Naive B cell (primary cell): ENCODE measurements at places on chromosomes 3 and 15.

- DNase-seq: no peak
Observed at GRCh38 chr15:74275957-74276356, 39.8 kb downstream of the CCDC33 start.

DNA sequence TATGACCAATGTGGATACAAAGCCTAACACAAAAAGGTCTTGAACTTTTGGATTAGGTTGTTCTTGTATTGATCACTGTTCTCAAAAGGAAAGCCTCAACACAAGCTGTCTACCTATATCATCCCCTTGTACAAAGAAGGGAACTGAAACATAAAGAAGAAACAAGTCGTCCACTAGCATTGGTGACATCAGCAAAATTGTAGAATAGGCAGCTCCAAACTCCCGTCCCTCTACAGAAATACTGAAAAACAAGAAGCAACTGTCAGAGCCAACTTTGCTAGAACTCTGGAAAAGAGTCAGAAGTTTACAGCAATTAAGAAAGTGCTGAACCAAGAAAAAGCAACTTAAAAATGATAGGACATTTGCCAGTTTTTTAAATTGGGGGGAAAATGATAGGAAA lies 7.5 kb upstream of the NR1I2 start:
- no peak for DNase-seq

DNA sequence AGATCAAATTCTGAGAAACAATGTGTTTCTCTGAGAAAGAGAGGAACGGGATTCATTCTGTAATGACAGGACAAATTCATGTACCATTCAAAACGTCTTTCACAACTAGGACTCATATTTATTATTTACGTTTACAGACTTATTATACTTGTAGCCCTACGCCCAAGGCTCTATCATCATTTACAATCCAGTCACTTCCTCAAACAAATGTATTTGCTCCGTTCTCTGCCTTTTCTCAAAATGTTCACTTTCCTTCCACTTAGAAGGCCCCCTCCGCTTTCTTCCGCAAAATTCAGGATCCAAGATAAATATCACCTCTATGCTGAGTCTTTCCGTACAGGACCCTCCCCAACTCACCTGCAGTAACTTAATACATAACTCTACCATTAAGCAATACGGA lies 745 bp downstream of the RSL24D1 start:
- peak; percentile 12 for DNase-seq

DNA sequence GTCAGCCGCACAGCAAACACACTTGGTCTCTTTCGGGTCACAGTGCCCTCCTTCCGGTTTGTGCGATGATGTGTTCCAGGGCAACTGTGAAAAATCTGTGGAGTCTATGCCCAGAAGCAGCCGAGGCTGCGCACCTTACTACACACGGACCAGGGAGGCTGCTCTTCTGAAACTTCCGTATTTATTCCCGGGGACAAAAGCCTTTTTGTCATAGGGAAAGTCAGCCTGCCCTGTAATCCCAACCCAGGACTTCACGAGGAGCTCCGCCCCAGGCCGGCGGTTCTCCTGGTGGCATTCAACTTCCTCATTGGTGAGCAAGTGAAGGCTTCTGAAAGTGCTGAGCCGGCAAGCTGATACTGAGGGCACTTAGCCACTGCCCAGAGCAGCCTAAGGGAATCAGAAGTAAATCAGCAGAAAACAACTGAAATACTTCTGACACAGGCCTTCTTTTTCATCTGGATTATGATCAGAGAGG lies 126.5 kb downstream of the FMN1 start:
- DNase-seq: peak; percentile 2
